ENCODE measurements at places on chromosomes 1 and 21.

DNA sequence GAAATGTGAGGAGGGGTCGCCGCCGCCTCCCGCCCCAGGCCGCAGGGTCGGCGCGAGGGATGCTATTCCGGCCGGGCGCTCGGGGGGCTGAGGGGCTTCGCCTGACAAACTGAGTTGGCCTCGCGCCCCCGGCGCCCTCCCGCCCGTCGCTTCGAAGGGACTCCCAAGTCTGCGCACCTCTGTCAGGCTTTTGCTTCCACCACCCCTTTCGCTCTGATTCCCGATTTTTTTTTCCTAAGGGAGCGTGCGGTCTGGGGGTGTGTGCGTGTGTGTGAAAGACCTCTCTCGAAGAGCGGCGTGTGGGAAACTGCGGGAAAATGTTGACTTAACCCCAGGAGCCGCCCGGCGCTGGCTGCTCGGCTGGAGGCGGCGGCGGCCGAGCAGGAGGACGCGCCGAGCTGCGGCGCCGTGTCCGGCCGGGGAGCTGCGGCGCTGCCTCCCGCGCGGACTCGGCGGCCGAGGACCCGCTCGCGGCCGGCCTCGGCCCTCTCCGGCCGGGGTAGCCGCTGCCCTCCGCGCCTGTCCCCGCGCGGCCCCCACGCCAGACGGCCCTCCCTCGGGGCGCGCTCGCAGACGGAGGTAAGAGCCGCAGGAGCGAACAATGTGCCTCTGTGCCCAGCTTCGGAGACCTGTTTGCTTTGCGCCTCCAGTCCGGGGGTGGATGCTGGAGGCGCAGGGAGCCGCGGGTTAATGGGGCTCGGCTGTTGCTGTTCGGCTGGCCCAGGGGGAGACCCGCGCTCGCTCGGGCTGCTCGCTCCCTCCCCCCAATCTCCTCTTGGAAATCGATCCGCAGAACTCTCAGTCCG, 1.1 kb downstream of the ADGRL2 start:
- DNase-seq = peak; percentile 59

- DNase-seq = no peak
These were observed 56.6 kb upstream of the EDN2 start for GRCh38 chr1:41540886-41541591.

DNA sequence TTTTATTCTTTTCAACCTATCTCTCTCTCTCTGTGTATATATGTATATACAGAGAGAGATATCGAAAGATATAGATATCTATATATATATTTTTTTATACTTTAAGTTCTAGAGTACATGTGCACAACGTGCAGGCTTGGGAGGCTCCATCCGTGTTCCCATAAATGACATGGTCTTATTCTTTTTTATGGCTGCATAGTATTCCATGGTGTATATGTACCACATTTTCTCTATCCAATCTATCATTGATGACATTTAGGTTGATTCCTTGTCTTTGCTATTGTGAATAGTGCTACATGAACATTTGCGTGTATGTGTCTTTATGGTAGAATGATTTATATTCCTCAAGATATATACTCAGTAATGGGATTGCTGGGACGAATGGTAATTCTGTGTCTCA, 55.2 kb upstream of the GPR88 start:
- DNase-seq = no peak

GRCh38 chr1:43548285-43549271, 17.9 kb downstream of the PTPRF start:
- no peak for DNase-seq

DNA sequence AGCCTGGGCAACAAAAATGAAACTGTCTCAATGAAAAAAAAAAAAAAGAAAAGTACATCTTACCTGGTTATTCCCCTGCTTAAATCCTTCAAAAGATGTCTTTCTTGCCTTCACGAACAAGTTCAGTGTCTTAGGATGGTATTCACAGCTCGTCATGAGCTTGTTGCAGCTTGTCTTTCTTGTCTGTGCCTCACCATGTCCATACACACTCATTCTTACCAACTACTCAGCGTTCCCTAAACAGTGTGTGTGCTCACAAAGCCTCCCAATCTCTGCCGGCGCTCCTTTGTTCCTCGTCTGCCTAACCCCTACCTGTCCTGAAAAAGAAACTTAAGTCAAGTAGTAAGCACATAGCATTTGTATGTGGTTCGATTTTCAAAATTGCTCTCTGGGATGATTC, 31.1 kb downstream of the UBE4B start:
- no peak for DNase-seq

- DNase-seq = peak; percentile 73
These were observed 9.6 kb upstream of the ADARB1 start for GRCh38 chr21:45064618-45065399.

- peak; percentile 17 for DNase-seq
These were observed 1.4 kb upstream of the SRRM1 start for GRCh38 chr1:24641646-24642151.

GRCh38 chr21:23960769-23961168, 1646.5 kb downstream of the MRPL39 start:
- no peak for DNase-seq

DNA sequence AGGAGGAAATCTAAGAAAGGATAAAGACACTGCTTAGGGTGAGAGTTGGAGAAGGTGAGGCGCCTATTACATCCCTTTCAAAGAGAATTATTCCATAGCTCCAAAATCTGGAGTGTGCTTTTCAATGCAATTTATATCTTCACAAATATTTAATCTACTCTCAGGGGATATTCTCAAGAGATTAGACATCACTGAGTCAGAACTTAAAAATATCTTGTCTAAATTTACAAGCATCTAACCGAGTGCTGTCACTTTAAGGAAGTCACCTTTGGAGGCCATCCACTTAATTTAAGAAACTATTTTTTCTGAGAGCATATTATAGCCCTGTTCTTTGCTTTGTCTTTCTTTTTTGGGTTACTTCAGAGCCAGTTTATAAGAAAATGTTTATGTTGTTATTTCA, 134.6 kb downstream of the TNFSF18 start:
- DNase-seq = peak; percentile 76
